ENCODE measurements at places on chromosomes 12 and 14.
A peak's percentile ranks its signal among the peaks of the same experiment; 100 is the strongest.

- DNase-seq = no peak
Measured at GRCh38 chr12:68786929-68787328, 21.0 kb upstream of the MDM2 start.

- peak; percentile 75 for DNase-seq
Measured at GRCh38 chr14:51846631-51847488, 13.6 kb upstream of the GNG2 start.

DNA sequence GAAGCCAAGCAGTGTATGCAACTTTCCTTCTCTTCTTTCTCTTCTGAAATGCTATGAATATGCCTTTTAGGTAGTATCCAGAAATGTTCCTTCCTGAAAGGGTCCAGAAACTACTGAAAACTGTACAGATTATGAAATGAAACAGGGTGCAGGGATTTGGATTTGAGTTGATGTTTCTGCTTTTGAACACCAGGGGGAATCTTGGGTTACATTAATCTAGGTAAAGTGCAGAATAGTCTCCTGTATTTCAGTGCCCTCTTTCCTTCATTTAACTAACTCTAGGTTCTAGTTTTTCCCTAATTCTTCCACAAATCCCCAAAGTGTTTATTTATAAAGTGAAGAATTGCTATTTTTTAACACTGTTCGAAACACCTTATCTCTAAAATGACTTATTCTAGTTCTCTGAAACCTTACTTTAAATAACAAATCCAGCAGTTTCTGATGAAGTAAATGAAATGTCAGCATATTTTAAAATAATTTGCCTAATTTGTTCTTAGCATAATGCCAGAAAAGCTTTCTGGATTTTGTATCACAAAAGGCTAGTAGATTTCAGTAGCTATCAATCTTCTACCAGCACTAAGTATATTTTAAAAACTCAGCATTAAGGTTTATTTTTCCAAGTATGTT is 111.9 kb downstream of the LRRK2 start:
- DNase-seq = no peak

GRCh38 chr12:116406529-116406928 is 129.0 kb upstream of the MED13L start:
- DNase-seq = no peak

- DNase-seq = no peak
Measured at GRCh38 chr14:24172261-24172860, 481 bp downstream of the REC8 start.

GRCh38 chr14:68794130-68794850 is 1.4 kb upstream of the ZFP36L1 start:
- peak; percentile 85 for DNase-seq

DNA sequence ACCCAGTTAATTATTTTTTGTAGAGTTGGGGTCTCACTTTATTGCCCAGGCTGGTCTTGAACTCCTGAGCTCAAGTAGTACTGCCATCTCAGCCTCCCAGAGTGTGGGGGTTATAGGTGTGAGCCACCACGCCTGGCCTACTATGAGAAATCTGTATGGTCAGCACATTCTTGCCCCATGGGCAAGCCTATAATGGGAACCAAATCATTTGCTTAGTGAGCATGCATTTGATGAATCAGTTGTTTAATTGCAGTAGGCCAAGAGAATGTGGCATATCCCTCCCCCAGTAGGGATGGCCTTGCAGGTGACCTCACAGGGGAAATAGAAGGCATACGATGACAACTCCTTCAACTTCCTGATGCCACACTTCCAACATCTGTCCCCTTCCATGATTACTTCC is 122.7 kb downstream of the DIP2B start:
- DNase-seq = no peak

- no peak for DNase-seq
Measured at GRCh38 chr14:99725774-99726537, 41.9 kb downstream of the CYP46A1 start.

- DNase-seq = no peak
Measured at GRCh38 chr14:54425537-54426274, 15.5 kb downstream of the CNIH1 start.

- no peak for DNase-seq
Measured at GRCh38 chr14:33964599-33965317, 13.9 kb upstream of the EGLN3 start.

- no peak for DNase-seq
Measured at GRCh38 chr12:84329938-84330337, 582.7 kb downstream of the SLC6A15 start.

DNA sequence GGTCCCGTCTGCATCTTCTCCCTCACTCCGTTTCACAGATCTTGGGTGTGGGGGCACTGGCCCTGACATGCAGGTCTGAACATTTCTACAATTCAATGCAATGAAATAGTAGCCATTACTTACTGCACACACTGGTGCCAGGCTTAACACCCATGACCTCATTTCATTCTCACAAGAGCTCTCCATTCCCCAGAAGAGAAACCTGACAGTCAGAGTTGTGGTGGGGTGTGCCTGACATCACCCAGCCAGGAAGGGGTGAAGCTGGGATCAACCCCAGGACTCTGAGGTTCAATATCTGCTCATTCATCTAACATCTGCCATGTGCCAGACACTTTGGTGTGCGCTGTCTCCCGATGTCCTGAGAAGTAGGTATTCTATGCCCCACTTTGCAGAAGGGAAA is 34.7 kb downstream of the MVK start:
- no peak for DNase-seq

GRCh38 chr12:45660330-45660729 is 69.2 kb upstream of the ARID2 start:
- DNase-seq = no peak

DNA sequence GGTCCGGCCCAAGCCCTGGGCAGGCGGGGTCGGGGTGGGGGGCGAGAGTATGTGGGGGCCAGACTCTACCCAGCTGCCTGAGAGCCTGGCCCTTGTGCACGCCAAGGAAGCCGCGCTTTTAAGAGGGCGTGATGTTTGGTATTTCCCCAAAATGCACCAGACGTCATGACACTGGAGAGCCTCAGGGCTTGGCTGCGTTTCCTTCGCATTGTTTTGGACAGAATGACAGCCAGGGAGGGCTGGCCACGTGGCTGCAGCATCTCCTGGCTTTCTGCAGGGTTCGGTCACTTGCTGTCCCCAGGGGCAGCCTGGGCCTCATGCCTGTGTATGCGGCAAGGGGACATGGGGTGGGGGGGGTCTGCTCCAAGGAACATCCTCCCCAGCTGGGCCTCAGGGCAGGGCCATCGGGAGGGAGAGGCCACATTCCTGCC is 16.1 kb upstream of the NUDT14 start:
- no peak for DNase-seq

- no peak for DNase-seq
Measured at GRCh38 chr12:106767206-106767605, 7.3 kb upstream of the RIC8B start.

GRCh38 chr12:59087077-59087673 is 166.9 kb upstream of the LRIG3 start:
- no peak for DNase-seq

- no peak for DNase-seq
Measured at GRCh38 chr12:41507286-41507685, 319.2 kb downstream of the PDZRN4 start.

DNA sequence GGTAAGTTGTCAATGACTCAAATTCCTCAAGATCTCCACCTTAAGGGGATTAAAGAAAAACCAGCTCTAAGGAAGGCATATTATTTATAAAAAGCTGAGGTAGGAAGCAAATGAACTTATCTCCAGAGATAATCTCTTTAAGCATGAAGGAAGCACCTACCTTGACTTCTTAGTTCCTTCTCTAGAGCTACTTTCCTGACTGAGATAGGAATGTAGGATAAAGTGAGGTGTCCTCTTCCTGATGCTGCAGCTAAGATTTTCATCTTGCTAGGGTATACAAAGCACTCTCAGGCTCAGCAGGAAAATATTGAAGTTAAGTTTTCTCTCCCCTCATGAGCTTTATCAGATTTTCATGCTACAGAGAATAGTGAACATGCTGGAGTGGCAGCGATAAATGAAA is 163.0 kb upstream of the E2F7 start:
- DNase-seq = no peak

DNA sequence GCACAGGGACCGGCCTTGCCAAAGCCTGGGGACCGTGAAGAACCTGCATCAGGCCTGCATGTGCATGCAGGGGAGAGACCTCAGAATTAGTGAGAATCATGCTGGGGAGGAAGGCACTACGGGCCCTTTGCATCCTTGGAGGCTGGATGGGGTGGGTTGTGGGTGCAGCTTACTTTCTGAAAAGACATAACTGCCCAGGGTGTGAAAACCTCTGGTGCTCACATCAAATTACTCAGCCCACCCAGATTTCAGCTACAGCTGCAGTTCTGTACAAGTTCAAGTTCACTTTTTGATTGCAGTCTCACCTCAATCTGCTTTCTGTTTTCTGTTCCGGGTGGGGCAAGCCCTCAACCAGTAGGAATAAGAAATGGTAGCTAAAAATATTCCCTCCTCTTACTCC is 130.6 kb downstream of the SLC15A4 start:
- no peak for DNase-seq

- DNase-seq = no peak
Measured at GRCh38 chr14:30297876-30298795, 260.8 kb upstream of the G2E3 start.

DNA sequence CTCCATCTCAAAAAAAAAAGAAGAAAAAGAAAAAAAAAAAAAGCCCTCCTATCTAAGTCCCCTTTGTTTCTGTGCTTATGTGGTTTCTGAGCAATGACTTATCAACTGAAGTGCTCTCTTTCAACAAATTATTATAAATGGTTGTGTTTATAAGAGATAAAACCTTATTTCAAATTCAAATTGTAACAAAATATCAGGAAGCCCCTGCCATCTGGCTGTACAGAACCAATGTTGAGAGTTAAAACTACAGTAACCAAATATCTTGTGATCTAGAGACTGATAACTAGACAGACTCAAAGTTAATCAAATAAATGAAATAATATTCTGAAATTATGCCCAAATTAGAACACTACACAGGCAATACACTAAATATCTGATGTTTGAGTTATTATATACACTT is 143.0 kb upstream of the CPNE8 start:
- no peak for DNase-seq

DNA sequence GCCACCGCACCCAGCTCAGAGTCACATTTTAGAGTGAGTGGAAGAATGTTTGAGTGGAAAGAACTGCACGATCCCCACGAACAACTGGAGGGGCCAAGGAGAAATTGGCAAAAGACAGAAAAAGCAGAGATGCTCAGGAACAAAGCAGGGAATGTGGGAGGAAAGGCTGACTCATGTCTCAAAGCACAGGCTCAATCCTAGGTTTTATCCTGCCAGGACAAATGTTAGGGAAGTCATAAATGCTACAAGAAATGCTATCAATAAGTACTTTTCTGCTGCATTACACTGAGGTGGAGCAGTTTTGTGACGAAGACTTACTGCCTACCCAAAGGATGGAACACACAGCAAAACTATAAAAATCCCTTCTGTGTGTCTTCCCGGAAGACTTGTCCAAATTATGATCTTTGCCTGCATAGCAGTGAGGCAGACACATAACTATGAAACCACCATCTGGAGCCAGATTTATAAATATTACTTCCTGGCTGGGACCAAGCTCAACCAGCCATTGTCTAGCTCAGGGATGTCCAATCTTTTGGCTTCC is 26.7 kb downstream of the NIN start:
- no peak for DNase-seq

DNA sequence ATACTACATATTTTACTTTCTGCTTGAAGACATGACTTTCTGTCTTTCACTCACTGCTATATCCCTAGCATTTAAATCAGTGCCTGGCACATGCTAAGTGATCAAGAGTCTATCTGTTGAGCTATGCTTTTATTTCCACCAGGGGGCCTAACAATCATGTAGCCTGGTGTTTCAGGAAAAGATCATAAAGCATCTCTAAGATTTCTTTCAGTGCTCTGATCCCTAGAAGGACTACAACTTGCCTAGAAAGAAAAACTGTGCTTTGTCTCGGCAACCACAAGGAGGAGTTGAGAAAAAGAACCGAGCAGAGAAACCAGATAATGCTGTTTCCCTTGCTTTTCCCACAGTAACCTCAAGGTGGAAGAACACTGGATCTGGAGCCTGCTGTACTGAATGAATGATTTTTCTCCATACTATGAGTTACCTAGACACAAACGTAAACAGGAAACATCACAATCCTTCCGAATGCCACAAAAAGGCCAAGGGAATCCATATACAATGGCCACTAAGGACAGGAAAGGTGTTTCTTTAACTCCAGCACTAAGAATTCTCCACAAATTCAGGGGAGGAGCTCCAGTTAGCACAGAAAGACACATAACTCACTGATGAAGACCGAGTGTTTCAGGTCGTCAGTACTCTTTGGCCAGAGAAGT is 1.2 kb downstream of the CRY1 start:
- no peak for DNase-seq

DNA sequence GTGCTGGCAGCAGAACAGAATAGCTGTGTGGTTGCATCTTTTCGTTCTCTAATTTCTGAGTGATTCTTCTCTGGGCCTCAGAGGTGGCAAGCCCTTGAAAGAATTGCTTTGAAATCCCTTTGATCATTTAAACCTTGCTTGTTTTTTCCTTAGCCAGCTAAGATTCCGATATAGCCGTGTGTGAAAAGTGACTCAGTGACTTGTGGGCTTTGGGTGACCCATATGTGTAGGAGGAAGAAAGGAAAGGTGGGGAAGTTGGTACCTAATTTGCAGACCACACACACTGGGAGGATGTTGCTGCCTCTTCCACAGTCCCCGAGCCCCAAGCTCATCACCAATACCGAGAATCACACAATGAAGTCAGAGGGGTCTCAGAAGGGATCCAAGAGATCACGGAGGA is 18.8 kb downstream of the SLC24A4 start:
- DNase-seq = peak; percentile 50

GRCh38 chr12:31855427-31855826 is 103.8 kb upstream of the RESF1 start:
- DNase-seq = no peak

DNA sequence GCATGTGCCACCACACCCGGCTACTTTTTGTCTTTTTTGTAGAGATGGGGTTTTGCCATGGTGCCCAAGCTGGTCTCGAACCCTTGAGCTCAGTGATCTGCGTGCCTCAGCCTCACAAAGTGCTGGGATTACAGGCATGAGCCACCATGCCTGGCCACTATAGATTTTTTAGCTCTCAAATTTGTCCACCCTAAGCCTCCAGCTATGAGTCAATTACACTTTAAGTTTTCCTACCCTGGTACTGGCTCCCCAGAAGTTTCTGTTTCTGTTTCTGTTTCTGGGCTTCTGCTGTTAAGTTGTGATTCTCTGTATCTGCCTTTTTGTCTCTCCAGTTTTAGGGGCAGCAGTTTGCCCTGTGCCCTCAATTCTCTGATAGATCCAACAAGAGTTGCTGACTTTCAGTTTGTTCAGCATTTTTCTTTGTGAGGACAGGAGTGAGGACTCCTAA is 4.4 kb upstream of the TINF2 start:
- DNase-seq = peak; percentile 21

GRCh38 chr14:42513837-42514236 is 907.2 kb downstream of the LRFN5 start:
- DNase-seq = no peak

- no peak for DNase-seq
Measured at GRCh38 chr12:117547209-117547608, 185.8 kb upstream of the NOS1 start.

DNA sequence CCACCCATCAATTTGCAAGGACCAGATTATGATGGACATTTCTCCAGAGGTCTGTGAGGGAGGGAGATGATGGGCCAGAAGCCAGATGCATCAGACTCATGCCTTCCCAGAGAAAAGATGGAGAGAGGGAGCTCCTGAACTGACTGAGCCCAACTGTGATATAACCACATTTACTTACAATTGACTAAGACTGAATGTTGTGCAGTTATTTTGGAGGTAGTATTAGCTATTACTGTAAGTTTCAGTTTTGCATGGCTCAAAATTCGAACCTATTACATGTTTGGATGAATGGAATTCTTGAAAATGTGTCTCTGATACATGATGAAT is 211.1 kb upstream of the SFSWAP start:
- DNase-seq = no peak

GRCh38 chr14:70898111-70898745 is 9.0 kb upstream of the PCNX1 start:
- DNase-seq = no peak

Data from stimulated activated CD4-positive, alpha-beta T cell treated with anti-CD3 and anti-CD28 coated beads, Interleukin-12 subunit alpha, Interleukin-12 subunit beta, amount 100 ng/mL, for 48 hours (primary cell).